ENCODE measurements at places on chromosomes 16 and 17.

GRCh38 chr17:37278247-37278894 is 97.4 kb upstream of the C17orf78 start:
- no peak for DNase-seq

- no peak for DNase-seq
These were observed 42.8 kb upstream of the GCSH start for GRCh38 chr16:81138831-81139557.

- DNase-seq: no peak
These were observed 225.7 kb downstream of the CBLN1 start for GRCh38 chr16:49055824-49056545.

GRCh38 chr17:78252701-78253635 is 21.5 kb downstream of the TMEM235 start:
- no peak for DNase-seq
